T-cell (primary cell): ENCODE measurements at places on chromosomes 4 and X.
A peak's percentile ranks its signal among the peaks of the same experiment; 100 is the strongest.

DNA sequence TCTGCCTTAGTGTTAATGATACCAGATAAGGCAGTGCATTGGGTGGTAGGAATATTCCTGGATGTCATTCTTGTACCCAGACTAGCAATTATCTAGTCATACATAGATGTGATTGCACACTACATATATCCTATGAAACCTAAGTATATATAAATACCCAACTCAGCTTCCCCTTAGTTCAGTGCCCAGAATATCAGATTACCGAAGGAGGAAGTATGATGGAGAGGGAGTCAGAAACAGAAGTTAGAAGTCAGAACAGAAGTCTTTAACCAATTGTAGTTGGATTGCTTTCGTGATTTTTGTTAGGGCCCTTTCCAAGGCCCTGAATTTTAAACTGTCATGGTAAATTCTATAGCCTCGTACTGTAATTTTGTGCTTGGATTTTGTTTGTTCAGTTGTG lies 42.9 kb downstream of the MOB1B start:
- no peak for DNase-seq

DNA sequence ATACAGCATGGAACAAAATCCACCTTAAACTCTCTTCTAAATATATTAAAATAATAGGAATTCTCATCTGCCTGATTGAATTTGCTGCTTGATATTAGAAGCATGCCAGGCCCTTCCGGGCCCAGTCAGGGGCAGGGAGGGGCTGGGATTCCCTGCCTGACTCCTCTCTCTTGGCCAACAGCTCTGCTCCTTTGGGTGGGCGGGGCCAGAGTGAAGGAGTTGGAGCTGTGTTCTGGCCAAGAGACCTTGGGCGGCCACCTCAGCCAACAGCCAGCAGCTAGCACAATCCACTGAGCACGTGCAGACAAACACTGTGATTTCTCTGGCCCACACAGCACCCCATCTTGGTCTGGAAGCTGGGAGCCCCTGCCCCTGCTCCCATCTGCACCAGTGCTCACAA lies 140.3 kb downstream of the PJA1 start:
- DNase-seq, result no peak

- no peak for DNase-seq
Observed at GRCh38 chr4:141541851-141542250, 94.5 kb upstream of the IL15 start.

DNA sequence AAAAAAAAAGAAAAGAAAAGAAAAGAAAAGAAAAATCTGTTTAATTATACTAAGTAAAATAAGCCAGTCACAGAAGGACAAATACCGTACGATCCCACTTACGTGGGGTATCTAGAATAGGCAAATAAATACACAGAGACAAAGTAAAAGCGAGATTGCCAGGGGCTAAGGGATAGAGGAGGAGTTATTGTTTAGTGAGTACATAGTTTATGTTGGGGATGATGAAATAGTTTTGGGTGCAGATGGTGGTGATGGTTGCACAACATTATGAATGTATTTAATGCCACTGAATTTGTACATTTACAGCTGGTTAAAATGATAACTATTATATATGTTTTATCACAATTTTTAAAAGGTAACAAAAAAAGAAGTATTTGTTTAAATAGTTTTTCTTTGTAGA lies 7.1 kb downstream of the CA5B start:
- no peak for DNase-seq

DNA sequence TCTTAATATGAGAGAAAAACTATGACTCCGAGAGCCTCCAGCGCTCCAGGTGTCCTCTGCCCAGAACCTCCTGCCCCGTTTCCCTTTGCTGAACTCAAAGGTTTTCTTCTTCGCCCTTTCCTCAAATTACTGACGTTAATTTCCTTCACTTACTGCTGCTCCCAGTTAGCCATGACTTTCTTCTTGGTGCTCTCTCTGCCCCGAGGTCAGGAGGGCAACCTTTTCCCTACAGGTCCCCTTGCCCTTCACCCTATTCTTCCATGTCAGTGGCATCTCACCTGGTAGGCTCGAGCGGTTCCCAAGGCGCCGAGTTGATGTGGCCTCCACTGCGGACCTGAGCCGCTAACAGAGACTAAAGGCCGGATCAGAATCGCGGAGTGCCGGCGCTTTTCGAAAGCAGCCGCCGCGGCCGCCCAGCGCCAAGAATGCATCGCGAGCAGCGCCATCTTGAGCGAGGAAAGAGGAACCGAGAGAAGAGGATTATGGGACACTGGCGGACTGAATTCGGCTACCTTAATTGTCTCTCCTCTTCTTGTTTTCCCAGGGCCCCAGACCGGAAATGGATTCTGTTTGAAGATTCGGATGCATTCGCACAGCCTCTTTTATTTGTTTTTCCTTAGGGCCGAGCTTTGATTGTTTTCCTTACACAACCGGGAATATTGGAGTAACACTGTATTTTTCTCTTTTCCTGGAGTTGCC lies at the start of gene ABCB7:
Gene ABCB7 (minus strand): TSS at position 457 of the 699 bp plus-strand sequence. CDS start 11 bp downstream, at position 446.
- DNase-seq, result peak; percentile 45

GRCh38 chr4:141388481-141388880 lies 167.8 kb downstream of the ZNF330 start:
- DNase-seq, result no peak

- no peak for DNase-seq
Observed at GRCh38 chr4:7366180-7366945, 68.4 kb downstream of the PSAPL1 start.

GRCh38 chr4:128298146-128298758 lies 10.6 kb upstream of the PGRMC2 start:
- DNase-seq, result no peak

- no peak for DNase-seq
Observed at GRCh38 chr4:54637325-54637724, 20.4 kb upstream of the KIT start.
